ENCODE measurements at places on chromosomes 1 and 21.

- no peak for DNase-seq
These were observed 3.1 kb upstream of the MXRA8 start for GRCh38 chr1:1361233-1361981.

DNA sequence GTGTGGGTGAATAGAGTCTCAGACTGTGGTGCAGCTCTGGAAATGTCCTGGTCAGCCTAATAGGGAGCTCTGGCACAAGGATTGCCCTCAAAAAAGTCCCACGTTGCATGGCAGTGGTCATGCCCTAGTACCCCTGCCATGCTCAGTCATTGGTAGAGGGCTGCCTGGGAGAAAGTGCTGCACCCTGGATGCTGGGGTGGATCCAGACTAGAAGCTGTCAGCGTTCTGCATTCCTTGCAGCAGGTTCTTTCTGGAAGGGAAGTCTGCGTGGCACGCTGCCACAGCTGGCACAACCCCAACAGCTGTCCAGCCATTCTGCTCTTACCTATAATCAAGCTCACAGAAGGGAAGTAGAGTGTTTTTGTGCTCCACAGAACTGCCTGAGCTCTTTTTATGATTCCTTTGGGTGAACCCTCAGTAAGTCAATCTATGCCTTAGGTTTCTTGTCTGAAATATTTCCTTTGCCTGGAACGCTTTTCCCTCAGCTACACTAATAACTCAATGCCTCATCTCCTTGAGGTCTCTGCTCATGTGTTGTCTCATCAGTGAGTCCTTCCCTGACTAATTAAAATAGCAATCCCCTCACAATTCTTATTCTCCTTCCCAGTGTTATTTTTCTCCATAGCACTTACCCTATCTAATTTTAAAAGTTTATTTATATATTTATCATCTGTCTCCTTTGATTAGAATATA lies 61.5 kb upstream of the JAK1 start:
- DNase-seq, result no peak

GRCh38 chr1:38168365-38168764 lies 121.8 kb upstream of the POU3F1 start:
- no peak for DNase-seq

- no peak for DNase-seq
These were observed 21.5 kb upstream of the SDC3 start for GRCh38 chr1:30929944-30930525.

DNA sequence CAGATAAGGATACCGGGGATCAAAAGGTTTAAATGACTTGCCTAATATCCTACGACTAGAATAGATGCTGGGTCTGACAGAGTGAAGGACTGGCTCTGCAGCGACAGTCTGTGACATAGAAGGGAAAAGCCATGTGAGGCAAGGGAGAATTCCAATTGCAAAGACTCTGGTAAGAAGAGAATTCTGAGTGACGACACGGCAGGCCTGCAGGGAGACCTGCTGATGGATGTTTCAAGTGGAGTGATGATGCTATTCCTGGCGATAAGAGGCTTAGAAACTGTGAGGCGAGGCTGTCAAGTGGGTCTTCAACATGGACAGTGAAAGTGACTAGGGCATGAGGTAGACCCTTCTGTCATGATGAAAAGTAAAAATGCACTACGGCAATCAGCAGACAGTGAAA lies 176.6 kb upstream of the PBX1 start:
- DNase-seq, result no peak

Data from T-helper 2 cell (primary cell).